ENCODE measurements at places on chromosomes 5 and 9.

DNA sequence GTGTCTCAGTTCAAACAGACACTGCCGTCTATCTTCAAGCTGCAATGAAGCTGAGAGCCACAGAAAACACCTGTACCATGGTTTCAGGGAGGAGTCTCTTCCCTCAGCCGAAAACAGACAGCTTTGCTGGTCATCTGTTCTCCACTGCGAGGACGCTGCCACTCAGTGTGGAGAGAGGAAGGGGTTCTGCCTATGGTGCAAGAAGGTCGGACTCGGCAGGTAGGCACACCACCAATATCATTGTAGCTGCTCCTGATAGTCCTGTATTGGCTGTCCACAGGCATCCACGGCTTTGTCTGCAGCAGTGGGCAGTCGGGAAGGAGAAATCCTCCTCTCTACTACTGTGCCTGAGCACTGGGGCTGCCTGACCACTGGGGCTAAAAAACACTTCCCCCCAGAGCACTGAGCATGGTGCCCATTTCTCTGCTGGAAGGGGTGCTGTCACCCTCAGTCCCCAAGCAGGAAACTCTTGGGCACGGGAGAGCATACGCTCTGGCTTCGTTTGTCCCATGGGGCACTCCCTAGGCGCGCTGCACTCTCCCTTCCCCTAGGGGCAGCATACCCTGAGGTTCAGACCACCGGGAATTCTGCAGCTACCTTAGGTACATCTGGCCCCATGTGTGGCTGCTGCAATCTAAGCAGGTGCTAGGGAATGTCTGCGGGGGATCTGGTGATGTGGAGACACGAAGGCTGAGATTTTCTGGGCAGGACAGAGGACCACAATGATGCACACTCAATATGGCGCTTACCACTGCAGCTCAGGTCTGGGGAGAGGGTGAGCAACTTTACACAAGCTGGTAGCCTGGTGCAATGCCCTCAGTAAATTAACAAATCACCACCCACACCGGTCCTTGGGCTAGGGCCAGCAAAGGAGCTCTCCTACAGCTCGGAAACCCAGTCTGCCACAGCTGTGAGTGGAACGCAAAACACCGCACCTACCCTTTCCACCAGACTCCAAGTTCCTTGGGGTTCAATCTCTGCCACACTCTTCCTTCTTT lies 880.9 kb upstream of the SEMA6A start:
- DNase-seq = no peak

DNA sequence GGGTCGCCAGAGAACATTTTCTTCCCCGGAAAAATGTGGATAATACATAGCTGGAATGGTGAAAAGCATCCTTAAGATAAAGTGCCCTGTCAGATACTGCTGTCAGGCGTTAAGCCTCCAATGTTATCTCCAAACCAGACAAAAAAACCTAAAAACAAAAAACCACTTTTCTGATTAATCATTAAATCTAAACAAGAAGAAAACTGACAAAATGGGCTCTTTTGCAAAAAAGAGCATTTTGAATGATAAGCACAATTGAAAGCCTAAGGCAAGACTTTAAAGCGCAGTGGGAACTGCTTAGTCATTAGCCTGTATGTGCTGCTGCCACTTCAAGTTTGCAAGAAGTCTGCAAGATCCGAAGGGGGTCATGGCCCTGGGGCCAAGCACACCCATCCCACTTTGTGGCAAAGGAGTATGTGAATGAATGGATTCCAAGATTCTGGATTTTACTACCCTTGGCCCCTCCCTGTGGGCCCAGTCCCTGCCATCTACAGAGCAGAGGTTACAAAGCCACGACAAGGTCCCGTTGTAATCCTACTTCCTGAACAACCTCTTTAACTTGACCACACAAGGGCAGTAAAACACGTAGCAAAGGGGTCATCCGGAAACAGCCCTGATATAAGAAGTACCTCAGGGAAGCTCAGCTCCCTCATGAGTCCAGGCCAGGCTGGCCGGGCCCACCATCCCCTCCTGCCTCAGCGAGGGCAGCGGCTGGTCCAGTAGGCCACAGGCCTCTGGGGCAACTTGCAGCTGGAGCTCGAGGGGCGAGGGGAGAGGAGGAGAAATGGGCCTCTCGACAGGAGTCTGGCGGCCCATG lies 29.7 kb downstream of the SHB start:
- no peak for DNase-seq

DNA sequence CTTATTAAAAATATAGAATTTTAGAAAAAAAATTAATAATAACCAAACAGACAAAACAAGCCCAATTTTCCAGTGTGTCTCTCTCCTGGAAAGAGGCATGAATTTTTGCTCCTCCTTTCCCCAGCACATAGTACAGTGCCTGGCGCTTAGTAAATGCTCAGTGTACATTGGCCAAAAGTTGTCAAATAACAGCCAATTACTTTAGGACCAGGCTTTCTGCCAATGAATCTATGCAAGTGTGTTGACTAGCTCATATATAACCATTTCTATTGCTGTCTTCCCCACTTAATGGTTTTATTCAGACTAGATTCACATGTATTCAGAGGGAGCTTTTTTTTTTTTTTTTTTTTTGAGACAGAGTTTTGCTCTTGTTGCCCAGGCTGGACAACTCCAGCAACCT lies 120.1 kb upstream of the CD180 start:
- DNase-seq = no peak

GRCh38 chr5:14240359-14240758 lies 97.2 kb downstream of the TRIO start:
- DNase-seq = no peak

- DNase-seq = no peak
Measured at GRCh38 chr9:133542002-133542401, 7.5 kb downstream of the ADAMTSL2 start.

GRCh38 chr5:170145462-170145861 lies 39.8 kb downstream of the FOXI1 start:
- no peak for DNase-seq

GRCh38 chr5:158739951-158740757 lies 359.6 kb downstream of the EBF1 start:
- no peak for DNase-seq

GRCh38 chr5:67028371-67028770 lies 168.2 kb downstream of the CD180 start:
- DNase-seq = no peak

GRCh38 chr5:63255594-63255993 lies 677.0 kb downstream of the LRRC70 start:
- no peak for DNase-seq

- DNase-seq = no peak
Measured at GRCh38 chr5:126351153-126351552, 72.1 kb upstream of the GRAMD2B start.

- peak; percentile 60 for DNase-seq
Measured at GRCh38 chr5:16759147-16759773, 142.5 kb upstream of the RETREG1 start.

GRCh38 chr9:33186457-33187168 lies 19.5 kb upstream of the B4GALT1 start:
- DNase-seq = no peak

GRCh38 chr5:98510143-98510985 lies 263.1 kb upstream of the RGMB start:
- DNase-seq = no peak

DNA sequence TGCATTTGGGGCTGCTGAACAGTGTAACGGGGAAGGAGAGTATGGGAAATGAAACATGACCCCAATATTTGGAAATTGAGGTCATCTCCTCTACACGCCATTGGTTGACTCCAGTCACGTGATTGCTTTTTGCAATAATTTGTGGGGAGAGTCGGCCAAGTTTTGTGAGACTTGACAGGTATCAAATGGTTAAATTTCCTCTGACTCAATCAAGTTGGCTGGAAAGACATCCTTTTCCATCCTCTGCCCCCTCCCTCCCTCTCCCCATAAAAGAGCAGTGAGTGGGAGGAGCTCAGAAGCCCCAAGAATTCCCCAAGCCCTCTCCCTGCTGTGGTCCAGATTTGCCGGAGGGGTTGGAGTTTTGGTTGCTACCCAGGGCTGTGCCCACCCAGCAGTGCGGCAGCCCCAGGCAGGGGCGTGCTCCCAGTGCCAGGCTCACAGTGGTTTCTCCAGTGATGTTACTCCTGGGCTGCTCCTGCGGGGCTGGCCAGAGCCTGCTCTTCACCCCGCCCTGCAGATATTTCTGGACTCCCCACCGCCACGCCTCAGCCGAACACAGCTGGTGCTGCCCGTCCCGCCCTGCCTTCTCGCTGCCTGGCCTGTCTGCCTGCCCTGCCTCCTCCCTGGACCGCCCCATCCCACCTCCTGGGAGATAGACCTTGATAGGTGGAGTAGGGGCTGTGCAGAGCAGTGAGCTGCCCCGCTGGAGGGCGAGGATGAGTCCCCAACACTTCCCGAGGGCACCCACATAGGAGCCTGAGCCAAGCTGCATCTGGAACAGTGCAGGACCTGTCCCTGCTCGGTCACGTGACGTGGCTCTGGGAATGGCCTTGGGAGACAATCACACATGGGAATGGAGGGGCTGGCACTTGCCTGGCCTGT lies 3.4 kb downstream of the COL5A1 start:
- DNase-seq = peak; percentile 60

DNA sequence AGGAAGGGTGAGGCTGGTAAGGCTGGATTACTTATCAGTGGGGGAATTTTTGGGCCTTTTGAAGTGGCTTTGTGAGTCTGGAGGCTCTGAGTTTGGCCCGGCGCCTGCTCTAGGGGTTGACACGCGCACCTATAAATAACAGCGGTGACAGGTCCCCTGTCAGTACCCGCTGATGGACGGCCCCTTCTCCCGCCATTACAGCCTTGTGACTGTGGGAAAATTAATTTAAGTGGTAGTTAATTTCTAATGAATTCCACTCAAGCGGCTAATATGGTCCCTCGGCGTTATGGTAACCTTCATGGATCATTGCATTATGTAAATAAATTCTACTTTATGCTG lies 16.5 kb downstream of the MRPL36 start:
- DNase-seq = no peak

GRCh38 chr9:69086769-69087168 lies 51.2 kb downstream of the FXN start:
- no peak for DNase-seq

DNA sequence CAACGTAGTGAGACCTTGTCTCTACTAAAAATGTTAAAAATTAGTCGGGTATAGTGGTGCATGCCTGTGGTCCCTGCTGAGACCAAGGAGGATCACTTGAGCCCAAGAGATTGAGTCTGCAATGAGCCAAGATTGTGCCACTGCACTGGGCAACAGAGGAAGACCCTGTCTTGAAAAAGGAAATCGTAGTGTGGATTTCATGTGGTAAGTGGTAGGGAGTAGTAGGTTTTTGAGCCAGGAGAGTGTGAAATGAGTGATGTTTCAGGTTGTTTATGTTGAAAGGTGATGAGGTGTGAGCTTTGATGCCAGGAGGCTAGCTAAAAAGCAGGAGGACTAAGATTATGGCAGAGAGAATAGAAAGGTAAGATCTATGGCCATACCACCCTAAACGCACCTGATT lies 5.9 kb downstream of the MATR3 start:
- DNase-seq = no peak
